ENCODE measurements at places on chromosomes 1 and 21. TPM values are rescaled to one million over a fixed set of nuclear protein-coding genes. Genes with fewer than 3 reads are reported as not detected.

DNA sequence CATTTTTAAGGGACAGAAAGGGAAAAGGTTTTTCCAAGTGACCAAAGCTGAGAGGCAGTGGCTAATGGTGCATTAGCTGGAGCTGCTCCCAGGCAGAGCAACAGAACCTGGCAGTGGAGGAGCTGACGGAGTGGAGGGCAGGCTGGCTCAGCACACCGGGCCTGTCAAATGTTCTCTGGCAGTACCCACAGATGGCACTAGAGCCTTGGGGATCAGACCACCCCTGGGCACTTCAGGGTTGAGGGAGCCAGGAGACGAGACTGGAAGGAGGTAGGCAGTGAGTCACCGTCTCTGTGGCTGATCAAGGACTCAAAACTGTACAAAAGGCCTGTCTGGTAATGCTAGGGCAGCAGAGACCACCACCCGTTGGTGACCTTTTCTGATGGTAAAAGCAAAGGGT, 121.7 kb upstream of the KIAA0040 start:
- no peak for DNase-seq

DNA sequence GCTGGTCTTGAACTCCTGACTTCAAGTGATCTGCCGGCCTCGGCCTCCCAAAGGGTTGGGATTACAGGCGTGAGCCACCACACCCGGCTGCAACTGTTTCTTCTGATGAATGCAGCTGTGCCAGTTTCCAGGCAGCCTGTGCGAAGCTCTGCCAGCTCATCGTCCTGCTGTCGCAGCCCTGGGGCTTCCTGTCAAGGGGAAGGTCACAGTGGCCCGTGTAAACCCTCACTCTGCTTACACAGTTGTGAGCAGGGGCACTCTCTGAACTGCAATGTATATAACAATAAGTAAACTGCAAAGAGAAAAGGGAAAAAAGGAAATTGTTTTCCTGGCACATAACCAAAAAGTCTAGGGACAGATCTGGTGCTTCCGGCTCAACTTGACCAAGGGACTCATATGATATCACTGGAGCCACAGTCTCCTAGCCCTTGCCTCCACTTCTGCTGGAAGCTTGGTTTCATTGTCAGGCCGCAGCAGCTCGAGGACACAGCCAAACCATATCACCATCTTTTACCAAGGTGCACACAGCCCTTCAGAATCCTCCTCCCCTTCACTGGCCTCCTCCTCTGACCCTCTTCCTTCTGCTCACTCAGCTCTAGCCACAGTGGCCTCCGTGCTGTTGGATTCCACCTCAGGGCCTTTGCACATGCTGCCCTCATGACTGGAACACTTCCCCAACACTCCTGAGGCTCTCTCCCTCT, 22.8 kb upstream of the LBR start:
- no peak for DNase-seq

DNA sequence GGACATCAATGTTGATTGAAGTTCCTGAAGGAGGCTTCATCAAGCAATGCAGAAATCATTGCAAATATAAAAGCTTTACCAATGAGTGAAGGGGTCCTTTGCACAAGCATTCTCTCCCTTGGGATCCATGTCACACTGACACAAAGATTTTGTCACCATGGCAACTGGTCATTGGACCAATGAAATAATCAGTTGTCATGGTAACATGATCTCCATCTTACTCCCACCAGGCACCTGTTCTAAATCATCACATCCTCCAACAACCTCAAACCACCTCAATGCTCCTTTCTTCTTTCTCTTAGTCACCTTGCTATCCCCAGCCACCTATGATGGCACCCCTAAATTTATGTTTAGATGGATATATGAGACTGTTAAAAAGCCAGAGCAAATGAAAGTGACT, 13.5 kb upstream of the FOXJ3 start:
- no peak for DNase-seq

- no peak for DNase-seq
These were observed 42.4 kb upstream of the MTF2 start for GRCh38 chr1:93036672-93037071.

GRCh38 chr1:163047951-163048659, 21.1 kb upstream of the RGS4 start:
- DNase-seq: no peak

DNA sequence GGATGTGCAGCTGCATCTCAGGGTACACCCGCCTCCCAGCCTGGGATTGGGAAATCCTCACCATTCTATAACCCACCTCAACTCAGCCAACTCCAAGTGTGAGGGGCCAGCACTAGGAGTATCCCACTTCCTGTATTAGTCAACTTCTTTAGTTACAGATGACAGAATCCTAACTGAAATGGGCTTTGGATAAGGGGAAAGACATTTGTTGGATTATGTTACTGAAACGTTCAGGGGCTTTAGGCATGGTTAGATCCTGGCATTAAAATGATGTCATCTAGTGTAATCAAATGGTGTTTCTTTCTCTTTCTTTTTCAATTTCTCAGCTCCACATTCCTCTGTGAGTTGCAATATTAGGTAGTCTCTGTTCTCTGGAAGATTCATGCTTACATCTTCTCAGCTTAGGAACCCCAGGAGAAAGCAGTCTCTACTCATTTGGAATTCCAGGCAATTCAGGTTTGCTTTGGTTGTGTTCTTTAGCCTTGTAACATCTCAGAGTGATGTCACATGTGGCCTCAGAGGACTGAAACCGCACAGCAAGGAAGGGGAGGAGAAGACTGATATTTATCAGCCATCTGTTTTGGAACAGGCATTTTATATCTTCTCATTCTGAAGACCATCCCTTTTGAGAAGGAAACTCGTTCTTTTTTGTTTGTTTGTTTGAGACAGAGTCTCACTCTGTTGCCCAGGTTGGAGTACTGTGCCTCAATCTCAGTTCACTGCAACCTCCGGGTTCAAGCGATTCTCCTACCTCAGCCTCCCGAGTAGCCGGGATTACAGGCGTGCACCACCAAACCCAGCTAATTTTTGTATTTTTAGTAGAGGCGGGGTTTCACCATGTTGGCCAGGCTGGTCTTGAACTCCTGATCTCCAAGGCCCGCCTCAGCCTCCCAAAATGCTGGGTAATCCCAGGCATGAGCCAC, 18.9 kb upstream of the TMEM54 start:
- DNase-seq: no peak

- DNase-seq: no peak
These were observed 49.5 kb upstream of the DNAJC6 start for GRCh38 chr1:65259816-65260215.

GRCh38 chr1:44326024-44326701, 28.9 kb downstream of the ERI3 start:
- peak; percentile 8 for DNase-seq

DNA sequence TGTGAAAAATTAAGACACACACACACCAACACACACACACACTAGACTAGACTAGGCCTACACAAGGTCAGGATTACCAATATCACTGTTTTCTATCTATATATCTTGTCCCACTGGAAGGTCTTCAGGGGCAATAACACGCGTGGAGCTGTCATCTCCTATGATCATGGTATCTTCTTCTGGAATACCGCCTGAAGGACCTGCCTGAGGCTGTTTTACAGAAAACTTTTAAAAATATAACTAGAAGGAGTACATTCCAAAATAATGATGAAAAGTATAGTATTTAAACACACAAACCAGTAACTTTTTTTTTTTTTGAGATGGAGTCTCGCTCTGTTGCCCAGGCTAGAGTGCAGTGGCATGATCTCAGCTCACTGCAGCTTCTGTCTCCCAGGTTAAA, 20.3 kb upstream of the ZBTB8A start:
- DNase-seq: no peak

GRCh38 chr1:17272066-17272465, 23.2 kb downstream of the PADI3 start:
- no peak for DNase-seq

DNA sequence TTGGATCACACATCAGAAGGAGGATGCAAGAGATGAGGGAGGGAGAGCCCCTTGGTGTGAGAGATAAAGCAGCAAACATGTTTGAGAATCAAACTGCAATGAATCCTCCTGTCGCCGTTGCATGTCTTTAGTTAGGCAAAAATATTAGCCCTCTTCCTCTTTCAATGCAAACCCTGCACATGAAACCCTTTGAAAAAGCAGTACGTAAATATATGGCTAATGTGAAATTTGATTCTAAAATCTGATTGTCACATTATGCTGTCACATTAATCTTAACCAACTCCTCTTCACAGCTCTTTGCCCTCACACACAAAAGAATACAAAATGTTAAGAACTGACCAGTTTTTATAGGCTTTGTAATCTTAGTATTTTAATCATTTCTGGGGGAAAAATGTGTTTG, 63.4 kb downstream of the WDR64 start:
- no peak for DNase-seq

GRCh38 chr1:87394982-87395381, 66.3 kb downstream of the LMO4 start:
- no peak for DNase-seq

GRCh38 chr1:22229379-22229778, 86.5 kb upstream of the WNT4 start:
- DNase-seq: peak; percentile 77

GRCh38 chr1:19209439-19209989, 552 bp downstream of the UBR4 start:
- peak; percentile 61 for DNase-seq

The AMY1C gene
- total RNA-seq: not detected

The PLEKHN1 gene
- 2.3 TPM for total RNA-seq

The RHD gene
- total RNA-seq: not detected
